Uterus (tissue), 4 donors: ENCODE measurements at places on chromosomes 6 and 20.

DNA sequence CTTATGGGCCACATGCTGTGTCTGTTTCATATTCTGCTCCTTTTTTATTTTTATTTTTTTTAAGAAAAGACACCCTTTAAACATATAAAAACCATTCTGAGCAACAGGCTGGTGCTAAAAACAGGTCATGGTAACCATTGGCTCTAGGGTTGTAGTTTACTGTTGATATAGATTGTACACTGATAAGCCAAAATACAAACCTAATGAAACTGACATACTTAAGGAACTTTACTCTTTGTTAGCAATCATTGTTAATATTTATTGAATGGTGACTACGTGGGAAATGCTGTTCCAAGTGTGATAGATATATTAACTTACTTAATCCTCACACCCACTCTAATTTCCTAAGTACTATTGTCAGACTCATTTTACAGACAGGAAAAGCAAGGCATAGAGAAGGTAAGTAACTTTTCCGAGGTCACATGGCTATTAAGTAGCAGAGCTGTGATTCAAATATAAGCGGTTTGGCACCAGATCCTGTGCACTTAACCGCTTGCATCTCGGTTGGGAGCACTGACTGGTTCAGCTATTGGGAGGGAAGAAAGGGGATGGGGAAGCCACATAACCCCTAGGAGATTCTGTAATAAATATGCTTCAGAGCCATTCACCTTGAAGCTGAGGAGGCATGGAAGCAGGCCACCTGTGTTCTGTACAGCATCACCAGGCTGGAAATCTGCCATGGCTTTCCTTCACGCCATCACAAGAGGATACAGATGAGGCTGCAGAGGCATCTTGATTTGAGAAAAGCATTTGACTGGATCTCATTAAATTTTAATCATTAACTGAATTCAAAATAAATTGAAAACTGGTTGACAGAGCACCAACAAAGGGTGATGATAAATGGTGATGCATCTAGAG is 4.9 kb downstream of the TRAF3IP2 start:
- no peak for DNase-seq

DNA sequence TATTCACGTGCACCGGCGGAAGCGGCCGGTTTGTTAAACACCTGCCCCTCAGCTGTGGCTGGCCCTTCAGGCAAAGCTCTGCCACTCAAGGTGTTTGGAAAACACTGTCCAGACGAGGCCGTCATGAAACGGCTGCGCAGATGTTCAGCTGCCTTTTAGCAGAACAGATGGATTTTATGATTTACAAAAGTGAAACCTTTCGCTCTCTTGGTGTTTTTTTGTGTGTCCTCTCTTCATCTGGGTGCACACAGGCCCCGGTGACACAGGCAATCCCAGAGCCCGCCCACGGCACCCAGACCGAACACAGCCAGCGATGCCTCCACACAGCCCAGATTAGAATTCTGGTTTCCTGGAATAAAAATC is 397.0 kb downstream of the SMOC2 start:
- DNase-seq, result no peak

DNA sequence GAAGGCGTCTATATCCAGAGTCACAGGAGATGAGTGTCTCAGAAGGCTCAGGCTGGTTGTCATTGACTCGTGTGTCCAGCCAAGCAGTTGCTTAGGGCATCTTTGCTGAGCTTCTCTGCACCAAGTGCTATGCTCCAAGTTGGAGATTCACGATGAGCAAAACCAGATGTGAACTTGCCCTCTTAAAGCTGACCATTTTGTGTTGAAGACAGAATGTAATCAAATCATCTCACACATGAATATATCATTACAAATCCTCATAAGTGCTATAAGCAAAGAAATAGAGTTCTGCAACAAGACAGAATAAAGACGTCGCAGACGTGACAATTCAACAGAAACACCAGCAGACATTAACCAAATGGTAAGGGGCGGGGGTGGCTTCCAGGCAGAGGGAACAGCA is 103.9 kb downstream of the ALDH8A1 start:
- DNase-seq, result no peak

DNA sequence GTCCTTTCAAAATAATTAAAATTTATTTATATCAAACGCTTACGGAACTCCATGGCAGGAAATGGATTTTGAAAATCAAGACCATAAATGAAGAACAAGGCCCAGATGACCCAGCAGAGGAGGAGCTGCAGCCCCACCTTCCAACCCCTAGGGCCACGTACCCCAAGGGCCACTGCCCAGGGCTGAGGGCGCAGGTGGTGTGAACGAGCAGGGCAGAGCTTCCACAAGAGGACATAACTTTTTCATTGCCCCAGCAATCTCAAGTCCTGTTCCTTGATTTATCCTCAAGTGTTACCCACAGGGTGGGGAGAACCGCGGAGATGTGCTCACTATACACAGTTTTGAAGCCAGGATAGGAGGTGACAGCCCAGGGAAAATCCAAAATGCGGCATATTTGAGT is 42.8 kb downstream of the PSMG4 start:
- peak; percentile 4 for DNase-seq

DNA sequence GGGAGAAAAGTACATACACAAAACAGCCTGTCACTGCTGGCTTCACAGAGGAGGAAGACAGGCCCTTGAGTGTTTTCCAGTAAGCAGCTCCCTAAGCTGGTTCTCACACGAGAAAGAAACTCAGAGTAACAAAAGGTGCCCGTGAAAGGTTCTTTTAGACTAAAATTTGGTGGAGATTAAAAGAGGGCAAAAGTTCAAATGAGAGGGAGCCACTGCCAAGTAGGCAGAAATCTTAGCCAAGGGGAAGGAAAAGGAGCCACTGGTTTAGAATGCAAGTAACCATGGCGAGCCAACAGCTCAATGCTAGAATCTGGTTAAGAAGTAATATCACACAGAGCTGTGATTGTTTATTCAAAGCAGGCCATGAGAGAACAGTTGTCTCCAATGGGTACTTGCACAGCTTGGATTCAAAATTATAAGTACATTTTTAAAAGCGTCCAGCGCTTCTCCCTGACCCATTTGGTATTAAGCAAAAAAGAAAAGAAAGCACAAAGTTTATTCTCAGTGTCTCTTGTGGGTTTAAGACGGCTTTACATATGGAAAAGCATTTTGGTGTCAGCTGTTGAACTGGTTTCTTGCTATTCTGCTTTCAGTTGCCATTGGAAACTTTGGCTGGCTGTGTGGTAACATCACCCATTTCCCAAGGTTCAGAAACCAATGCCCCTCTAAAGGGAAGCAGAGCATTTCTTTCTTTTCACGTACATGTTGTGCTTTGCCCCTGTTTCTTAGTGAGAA is 648.5 kb downstream of the RNF144B start:
- DNase-seq, result no peak

DNA sequence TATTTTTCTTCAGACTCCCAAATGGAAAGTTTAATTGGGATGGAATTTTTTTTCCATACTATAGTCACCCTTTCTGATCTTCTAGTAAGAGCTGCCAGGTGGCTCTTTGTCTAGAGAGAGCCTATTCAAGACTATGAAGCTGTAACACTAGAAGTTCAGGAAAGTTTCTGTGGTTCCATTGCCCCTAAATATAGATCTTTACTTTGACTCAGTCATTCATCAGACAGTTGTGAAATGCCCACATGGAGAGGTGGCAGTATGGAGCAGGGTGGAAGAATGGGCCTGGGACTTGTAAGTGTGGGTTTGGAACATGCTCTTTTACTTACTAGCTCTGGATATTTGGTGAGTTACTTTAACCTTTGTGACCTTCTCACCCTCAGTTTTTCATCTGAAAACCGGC is 87.8 kb downstream of the CTNNBL1 start:
- no peak for DNase-seq

- DNase-seq, result no peak
Observed at GRCh38 chr6:163390770-163391169, 23.7 kb upstream of the QKI start.

DNA sequence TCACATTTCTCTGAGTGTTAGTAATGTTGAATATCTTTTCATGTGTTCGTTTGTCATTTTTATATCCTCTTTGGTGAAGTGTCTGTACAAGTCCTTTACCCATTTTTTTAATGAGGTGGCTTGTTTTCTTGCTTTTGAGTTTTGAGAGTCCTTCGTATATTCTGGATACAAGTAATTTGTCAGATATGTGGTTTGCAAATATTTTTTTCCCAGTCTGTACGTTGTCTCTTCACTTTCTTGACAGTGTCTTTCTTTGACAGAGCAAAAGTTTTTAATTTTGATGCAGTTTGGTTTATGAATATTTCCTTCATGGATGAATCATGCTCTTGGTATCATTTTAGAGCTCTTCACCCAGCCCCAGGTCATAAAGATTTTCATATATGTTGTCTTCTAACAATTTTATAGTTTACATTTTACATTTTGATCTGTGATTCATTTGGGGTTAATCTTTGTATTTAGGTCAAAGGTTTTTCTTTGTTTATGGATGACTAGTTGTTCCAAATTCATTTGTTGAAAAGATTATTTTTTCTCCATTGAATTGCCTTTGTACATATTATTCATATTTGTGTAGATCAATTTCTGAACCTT is 152.5 kb downstream of the MRPL14 start:
- no peak for DNase-seq

GRCh38 chr6:70292193-70292592 is 10.7 kb downstream of the COL9A1 start:
- no peak for DNase-seq

DNA sequence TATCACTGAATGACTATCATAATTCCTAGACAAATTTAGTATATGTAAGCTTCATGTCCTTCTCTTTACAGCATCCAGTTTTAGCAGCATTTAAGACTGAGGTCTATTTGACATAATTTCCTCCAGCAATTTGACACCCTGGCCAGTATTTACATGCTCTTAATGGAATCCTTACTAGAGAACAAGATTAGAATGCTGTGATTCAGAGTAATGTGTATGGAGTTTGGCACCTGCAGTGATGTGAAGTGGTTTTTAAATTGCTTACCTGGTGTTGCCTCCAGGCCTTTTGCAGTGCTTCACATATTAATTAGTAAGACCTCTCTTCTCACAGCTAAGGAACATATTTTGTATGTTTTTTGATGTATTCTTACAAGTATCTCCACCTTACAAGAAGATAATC is 9.8 kb downstream of the NKX2-4 start:
- DNase-seq, result no peak

DNA sequence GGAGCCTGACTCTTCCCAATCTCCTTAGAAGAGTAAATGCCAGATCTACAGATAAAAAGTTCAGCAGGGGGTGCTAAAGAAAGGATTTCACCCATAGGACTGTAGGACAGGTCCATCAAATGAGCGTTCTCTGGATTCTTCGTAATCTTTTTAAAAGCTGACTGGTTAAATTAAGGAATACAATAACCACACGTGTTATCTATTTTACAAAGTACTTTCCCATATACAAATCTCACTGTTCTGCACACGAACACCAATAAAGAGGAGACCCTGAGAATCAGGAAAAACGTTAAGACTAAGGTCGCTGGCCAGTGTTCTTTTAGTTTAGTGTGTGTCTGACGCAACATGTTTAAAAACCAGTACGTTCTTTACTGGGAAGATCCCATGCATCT is 542 bp downstream of the TUBE1 start:
- DNase-seq, result no peak

GRCh38 chr20:46701986-46702385 is 7.5 kb upstream of the SLC2A10 start:
- DNase-seq, result no peak

DNA sequence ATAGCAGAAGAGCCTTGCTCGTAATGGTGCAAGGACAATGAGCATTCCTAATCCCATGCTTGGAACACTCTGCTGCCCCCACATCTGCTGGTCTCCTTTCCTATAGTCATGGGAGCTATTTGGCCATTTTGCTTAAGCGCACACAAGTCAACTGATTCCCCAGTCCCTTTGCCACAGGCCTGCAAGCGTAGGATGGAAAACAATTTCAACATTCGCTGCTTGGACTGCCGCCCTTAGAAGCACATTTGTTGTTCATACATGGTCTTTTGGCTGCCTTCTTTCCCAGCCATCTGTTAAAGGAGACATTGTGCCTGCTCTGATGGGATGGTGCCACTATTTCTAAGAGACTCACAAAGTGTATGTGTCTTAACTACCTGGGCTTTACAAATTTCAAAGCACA is 96.9 kb downstream of the RFX6 start:
- no peak for DNase-seq

- no peak for DNase-seq
Observed at GRCh38 chr6:46940433-46941226, 18.9 kb upstream of the ADGRF5 start.

DNA sequence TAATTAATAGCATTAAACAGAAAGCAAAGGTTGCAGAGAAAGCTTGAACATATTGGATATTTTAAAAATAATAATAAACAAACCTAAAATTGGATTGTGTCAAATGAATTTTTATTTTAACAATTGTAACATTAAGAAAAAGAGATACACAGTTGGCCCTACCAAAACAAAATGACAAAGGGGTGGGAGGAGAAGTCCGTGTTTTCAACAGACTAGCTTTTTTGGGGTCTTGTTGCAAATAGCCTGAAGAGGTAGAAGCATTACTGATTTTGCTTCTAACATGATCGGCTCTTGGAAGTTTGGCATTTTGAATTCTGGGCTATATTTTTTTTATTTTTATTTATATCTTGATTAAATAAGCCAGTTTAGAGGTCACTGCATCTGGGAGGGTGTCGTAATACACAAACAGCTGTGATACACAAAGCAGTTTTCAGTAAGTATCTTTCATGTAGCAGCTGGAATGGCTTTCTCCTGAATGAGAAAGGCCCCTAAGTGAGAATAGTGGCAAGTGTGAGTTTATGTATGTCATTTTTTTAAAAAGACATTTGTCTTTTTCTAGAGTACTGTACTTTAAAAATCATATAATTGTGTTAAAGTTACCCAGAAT is 85.5 kb upstream of the ZNF217 start:
- no peak for DNase-seq

DNA sequence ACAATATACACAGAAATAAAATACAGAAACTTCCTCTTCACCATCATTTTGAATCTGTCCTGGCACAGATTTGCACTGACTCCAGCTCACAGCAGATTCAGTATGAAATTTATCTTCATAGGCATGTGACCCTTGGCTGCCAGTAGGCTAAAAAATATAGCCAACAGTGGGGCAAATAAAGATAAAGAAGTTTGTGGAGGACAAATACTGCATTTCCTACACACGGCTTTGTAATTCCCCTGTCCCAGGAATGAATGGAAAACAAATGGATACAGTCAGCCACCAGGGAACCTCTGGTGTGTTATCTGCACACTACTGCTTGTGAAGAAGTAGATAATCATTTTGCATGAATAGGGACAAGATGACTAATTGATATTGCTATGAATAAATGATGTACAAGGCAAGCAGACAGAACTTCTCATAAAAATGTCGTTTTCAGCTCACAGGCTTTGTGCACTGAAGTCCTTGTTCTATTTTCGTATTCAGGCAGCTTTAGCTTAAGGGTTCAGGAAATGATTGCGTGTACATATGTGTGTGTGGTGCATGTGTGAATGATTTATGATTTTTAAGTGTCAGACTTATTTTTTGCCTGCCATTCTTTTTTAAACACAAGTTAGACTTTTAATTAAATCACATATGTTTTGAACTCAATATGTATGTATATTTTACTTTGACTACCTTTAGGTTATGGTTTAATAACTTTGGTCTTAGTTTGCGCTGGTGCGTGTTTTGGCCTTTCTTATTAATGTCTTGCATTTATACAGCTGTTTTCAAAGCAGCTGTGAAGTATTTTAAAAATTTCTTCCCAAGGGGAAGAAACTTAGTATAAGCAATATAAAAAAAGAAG is 543.8 kb upstream of the JAG1 start:
- no peak for DNase-seq
